ENCODE measurements at places on chromosomes 6 and 20.

DNA sequence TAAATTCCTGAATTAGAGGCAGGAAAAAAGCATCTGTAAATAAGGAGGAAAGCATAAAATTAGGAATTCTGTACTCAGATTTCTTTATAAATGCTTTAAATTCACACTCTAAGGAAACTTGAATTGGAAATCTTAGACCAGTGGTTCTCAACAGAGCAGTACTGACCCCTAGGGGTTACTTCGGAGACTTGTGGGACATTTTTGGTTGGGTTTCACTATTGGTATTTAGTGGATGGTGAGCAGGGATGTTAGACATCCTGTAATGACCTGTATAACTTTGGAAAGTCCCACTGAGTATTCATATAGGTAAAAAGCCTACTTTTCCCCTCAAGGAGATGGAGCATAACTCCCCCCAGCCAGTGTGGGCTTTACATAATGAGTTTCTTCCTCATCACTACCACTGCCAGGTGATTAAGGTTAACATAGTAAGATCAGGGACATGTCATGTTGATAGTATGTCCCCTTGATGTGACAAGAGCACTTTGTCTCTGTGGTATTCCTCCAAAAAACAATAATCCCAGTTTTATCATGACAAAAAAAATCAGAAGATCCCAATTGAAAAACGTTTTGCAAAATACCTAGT, 31.0 kb downstream of the GLO1 start:
- DNase-seq, result no peak

DNA sequence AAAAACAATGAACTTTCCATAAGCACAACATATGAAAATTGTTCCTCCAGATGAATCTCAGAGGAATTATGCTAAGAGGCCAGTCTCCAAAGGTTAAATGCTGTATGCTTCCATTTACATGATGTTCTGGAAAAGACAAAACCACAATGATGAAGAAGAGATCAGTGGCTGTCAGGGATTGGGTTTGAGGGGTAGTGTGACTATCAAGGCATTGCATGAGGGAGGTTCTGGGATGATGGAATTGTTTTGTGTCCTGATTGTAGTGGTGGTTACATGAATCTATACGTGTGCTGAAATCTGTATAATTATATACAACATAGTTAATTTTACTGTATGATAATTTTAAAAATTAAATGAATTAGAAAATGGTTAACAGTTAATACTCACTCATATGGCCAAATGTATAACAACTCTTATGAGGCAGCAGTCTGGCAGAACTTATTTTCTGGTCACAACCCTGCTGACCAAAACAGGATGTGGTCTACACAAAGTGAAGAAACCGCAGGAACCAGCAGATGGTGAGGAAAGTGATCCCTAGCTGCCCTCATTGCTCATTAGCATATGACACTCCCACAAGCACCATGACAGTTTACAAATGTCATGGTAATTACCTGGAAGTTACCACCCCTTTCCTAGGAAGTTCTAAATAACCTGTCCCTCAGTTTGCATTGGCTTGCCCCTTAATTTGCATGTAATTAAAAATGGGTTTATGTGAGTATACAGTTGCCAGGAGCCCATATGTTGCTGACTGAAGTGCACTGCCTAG, 31.9 kb downstream of the NSFL1C start:
- no peak for DNase-seq

DNA sequence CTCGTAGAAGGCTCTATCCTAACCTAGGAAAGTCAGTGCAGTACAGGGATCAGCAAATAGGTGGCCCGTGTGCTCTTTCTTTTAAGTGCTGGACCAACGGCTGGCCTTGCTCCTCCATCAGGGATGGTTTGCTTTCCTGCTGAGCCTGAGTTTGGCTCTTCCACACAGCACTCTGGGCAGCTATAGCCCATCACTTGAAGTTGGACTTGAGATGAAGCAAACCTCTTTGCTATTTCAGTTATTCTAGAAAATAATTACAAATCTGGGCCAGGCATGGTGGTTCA, 66.9 kb upstream of the KCNK16 start:
- DNase-seq, result no peak

DNA sequence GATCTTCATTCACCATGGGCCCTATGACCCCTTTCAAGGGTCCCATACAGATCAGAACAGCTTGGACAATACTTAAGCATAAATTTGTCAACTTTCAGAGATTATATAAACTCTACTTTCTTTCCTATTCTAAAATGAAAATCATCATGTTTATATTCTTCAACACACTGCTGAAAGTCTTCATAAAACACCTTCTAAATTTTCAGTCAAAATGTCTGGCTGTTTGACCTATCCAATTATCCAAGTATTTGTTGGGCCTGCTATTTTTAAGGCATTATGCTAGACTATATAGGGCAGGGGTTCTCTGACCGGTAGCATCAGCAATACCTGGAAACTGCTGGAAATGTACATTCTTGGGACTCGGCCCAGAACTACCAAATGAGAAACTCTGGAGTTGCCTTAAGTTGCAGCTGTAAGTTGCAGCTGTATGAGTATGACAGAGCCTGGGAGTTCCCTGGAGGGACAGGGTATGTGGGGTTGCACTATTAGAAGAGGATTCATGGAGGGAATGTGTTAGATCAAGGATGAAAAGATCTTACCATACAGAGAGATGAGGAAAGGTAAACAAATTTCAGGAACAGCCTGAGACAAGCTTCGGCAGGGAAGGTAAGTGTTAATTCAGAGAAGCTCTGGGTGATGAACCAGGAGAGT, 293.0 kb downstream of the ADGB start:
- no peak for DNase-seq

DNA sequence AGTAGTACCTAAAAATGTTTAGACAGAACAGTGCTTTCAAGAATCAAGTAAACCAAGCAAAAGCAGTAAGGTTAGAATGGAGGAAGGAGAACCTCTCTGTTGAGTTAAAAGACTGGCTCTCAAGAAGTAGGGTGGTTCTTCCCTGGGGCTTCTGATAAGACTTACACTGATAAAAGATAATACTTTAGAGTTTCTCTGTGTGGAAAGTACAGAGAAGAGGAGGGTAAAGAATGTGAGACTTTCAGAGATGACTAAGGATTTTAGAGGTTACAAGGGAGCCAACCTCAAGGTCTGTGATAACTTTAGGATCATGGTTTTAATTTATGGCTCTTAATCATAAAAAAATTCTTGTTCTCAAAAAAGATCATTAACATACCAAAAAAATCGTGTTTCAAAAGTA, 30.9 kb upstream of the ALDH8A1 start:
- no peak for DNase-seq

DNA sequence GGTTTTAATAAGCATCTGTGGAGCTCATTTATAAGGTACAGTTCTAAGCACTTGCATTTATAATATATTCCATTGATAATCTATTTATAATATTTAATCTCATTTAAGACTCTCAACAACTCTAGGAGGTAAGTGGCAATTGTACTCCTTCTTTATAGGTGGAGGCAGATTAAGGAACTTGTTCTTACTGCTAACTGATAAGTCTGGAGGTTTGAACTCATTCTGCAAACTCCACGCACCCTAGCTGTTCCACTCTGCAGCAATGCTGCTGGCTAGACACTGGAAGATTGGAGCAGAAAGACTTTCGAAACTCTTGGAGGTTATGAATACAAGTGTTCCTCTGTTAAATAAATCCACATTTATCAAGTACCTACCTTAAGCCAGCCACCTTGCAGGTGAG, 793 bp upstream of the HDAC2 start:
- DNase-seq, result no peak

- no peak for DNase-seq
Observed at GRCh38 chr6:90559931-90560330, 26.9 kb downstream of the MAP3K7 start.

GRCh38 chr6:44006123-44006871, 121.0 kb downstream of the MRPL14 start:
- DNase-seq, result no peak

DNA sequence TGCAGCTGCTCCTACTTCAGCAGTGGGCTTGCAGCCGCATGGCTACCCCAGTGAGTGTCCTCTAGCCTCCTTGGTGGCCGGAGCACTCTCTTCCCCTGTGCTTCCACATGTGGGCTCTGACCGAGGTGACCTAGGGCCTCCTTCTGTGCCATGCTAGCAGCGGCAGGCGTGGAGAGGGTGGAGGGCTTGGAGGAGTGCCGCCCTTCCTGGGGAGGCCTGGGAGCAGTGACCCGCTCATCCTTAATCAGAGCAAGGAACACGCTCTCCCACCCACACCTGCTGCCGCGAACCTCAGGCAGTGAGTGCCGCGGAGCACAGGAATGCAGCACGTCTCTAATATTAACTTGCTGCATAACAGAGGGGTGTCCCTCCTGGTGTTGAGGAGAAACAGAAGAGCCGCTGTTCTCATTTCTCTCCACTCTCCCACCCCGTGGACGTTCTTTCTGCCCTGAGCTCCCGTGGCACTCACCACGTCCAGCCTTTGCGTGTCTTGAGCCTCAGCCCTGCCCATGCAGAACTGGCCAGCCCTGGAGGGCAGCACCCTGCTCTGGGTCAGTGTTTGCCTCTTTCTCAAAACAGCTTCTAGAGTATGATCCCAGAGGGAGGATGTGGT, 31.9 kb downstream of the DUSP22 start:
- no peak for DNase-seq

- DNase-seq, result no peak
Observed at GRCh38 chr6:118594877-118595276, 46.8 kb downstream of the PLN start.

GRCh38 chr6:168896321-168896720, 357.3 kb downstream of the THBS2 start:
- no peak for DNase-seq

GRCh38 chr20:59001449-59002171, 5.4 kb downstream of the CTSZ start:
- DNase-seq, result peak; percentile 62

DNA sequence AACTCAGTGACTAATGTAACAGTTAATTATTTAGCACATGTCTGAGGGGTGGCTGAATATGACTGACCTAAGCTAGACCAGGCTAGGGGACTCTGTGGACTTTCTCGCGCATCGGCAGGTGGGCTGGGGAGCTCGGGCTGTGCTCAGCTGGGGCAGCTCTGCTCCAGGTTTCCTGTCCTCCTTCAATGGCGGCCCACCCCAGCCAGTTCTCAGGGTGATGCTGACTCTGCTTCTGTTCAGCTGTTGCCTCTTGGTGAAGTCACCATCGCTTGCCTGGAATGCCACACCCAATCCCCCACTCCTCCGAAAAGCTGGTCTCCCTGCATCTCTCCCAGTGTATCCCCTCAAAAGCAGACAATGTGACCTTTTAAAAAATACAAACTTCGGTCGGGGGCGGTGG, 20.0 kb downstream of the PPP1R3G start:
- DNase-seq, result peak; percentile 58

DNA sequence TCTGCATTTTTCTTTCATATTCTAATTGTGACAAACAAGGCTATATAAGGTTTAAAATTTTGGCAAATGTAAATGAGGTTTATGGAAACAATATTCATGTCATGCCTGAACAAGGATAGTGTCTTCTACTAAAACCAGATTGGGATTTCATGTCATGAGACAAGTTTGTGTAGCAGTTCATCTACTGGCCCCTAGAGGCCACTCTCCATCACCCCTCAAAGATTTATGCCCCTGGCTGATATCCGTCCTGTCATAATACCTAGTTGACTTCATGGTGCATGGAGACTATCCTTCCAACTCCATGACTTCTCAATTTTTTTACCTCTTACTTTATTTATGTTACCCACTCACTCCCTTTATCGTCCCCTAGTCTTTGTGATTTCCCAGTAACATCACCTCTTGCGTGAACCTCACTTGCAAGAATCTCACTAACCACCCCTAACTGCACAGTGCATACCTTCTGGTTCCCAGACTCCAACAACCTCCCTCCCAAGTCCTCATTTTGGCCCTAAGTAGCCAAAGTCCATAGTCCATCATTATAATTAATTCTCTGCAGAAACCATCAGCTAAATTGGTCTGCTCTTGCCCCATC, 179.8 kb downstream of the TASP1 start:
- DNase-seq, result no peak

GRCh38 chr6:158369241-158369640, 57.0 kb downstream of the TULP4 start:
- DNase-seq, result no peak

DNA sequence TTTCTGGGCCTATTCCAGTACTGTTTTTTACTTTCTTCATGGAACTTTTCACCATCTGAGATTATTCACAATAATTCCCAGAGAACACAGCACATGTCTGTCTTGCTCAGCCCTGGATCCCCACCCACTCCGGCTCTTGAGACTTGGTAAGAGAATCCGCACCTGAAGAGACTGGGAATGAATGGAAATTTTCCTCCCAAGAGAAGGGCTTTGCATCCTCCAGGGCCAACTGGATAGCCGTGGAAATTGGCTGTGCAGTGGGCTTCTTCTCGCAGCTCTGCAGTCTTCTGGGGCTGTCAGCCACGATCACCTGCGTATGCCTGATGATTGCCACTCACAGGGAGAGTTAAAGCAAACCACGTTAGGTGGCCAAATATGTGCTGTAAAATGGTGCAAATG, 159.1 kb downstream of the THBS2 start:
- no peak for DNase-seq

DNA sequence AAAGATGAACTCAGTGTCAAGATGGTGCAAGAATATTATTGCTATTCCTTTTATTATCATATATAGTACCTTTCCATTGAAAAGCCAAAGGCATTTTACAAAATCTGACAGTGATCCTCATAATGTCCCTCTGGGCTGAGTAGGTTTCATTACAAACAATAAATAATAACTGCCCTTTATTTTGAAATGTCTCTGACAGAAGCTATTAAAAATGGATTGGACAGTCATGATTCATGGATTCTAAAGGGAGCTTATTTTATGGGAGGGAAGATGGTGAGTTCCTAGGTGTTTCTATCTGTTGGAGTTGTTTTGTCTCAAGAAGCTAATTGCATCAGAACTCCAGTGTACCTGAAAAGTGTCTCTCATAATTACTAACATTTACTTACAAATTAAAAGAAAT, 30.4 kb upstream of the HDAC2 start:
- DNase-seq, result no peak

DNA sequence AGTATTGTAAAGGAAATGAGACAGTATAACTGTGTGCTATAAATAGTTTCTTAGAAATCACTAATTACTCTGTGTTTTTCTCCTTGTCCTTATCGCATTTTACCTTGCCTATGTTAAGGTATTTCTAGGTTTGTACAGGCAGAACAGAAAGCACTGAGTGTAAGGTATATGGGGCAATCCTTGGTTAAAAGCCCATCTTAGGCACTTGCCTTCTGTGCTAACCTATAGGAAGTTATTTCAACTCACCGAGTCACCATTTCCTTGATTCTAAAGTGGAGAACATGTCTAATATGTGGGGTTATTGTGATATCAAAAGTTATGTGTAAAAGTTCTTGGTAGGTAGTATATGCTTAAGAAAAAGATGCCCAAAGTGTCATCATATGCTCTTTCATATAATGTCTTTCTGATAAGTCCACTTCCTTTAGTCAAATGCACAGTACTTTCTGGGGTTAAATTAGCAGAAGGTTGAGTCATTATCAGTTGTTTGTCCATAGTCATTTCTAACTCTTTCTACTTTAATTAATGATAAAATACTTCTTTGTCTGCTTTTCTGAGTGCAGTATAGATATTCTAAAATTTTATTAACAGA, 276.4 kb downstream of the UTRN start:
- no peak for DNase-seq

DNA sequence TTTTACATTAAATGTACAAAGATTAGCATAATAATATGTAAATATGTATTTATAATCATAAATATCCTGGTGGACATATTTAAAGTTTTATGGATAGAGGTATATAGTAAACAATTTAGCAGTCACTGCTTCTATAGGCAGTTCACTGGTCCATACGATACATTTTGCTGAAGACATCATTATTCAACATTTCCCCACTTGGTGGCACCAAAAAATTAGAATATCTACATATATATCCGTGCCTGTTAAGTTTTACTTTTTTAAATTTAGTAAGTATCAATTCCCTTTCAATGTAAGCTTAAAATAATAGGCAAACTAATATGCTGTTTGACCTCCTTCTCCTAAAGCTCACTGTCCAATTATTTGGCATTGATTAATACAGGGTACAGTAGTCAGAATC, 64.2 kb downstream of the LMBRD1 start:
- no peak for DNase-seq

Measured in posterior cingulate gyrus (tissue), 11 donors.